ENCODE measurements at places on chromosomes 2 and 18.

DNA sequence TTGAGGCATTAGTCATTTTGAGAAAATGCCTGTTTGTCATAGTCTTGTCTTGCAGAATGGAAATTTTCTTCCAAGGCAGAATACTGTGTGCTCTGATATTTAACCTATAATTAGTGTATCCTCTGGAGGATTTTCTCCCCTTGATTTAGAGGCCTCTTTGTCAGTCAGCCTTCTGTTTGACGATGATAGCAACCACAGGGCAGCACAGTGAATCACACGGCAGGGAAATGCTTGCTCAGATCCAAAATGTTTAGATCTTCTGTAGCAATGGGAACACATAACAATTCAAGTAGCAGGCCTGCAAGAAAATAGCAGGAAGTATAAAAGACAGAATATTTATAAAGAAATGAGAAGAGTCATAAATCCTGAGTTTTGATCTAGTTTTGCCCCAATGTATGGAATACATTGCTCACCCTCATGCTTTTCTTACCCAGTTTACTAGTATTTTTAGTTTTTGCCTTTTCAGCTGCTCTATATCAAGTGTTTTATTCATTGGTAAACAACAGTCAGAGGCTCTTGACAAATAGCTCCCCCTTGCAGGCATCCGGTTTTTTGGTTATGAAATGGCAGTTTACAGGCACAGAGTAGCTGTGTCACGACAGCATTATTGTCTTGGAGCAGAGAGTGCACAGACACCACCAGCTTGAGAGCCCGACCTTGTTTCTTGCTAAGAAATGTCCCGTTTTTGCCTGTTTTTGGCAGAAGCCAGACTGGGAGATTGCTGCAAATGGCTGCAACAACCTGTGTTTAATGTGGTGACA, 185.1 kb downstream of the MYO3B start:
- DNase-seq = no peak

- DNase-seq = no peak
These were observed 146.0 kb upstream of the SOX11 start for GRCh38 chr2:5546181-5546580.

DNA sequence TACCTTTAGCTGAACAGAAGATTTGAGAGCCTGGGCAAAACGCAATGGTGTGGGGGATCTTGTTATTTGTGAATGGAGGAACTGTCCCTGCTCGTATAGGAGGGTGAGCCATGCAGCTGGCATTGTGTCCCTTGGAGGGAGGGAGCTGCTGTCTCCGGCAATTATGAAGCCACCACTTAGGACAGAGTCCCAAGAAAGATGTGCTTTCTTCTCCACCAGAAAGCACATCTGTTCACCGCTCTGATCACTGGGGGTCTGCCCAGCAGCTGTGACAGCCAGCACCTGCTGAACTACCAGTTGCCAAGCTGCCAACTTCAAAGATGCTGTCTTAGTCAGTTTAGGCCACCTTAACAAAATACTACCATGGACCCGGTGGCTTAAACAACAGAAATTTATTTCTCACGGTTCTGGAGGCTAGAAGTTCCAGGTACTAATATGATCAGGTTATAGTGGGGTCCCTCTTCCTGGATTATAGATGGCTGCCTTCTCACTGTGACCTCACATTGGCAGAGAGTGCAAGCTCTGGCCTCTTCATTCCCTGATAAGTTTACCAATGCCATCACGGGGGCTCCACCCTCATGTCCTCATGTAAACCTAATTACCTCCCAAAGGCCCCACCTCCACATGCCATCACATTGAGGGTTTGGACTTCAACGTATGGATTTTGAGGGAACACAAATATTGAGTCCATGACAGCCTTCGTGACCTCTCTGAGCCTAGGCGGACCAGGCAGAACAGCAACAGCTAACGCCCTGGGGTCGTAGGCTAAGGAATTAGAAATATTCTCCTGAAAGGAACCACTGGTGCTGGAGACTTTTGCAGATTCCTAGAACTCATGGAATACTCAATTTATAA, 148.3 kb downstream of the RHBDD1 start:
- DNase-seq = no peak

DNA sequence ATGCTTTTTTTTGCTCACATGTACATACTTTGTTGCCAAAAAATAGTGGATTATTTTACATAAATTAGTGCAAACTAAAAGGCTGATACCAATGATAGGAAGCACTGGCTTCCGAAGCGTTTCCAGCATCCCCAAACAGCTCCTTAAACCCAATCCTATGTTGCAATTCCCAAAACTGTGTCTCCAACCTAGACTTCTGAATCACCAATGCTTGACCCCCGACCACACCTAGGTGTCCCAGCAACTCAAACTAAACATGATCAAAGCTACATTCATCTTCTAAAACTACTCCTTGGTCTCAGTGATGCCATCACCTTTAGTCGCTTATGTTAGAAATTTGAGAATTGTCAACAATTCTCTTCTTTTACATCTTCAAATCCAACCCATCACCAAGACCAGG, 13.4 kb downstream of the ATP8B1 start:
- no peak for DNase-seq

DNA sequence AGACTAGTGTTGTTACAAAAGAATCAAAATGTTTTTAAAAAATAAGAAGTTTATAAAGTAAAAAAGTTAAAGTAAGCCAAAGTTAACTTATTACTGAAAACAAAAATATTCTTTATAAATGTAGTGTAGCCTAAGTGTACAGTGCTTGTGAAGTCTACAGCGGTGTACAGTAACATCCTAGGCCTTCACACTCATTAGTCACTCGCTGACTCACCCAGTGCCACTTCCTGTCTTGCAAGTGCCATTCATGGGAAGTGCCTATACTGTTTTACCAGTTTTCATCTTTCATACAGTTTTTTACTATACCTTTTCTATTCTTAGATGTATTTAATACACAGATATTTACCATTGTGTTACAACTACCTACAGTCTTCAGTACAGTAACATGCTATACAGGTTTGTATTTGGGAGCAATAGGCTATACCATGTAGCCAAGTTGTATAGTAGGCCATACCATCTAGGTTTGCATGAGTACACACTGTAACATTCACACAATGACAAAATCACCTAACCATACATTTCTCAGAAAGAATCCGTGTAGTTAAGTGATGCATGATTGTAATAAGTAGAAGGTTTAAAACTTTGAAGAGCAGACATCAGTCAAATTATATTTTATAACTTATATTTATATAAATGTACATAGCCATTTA, 13.4 kb downstream of the SERPINB7 start:
- no peak for DNase-seq

DNA sequence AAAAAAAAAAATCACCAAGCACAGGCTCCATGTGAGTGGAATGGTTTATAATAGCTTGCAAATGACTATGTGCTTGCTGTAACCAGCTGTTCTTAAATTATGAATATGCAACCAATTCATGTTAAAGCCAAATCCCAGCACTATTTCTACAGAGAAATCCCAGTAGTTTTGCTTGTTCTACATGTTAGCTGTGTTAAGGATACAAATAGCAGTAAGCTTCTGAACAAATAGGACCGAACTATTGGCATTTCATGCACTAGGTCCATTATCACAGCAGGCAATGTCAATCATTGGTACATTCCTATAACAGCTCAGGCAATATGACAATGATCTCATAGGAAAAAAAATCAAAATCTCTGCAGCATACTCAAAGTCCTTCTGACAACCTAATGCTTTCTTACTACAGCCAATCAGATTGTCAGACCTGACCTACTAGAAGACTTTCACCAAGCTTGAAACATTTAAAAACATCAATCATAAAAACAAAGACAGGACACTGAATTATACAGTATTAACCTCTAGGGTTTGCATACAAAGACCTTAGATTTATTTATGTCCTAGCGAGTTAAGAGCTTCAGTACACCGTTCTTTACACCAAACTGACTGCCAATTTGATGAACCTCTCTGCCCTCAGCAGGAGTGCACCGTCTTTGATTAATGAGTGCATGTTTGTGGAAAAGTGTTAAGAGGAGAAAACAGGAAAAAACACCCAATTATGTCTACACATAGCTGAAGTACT, 6.4 kb downstream of the BAZ2B start:
- no peak for DNase-seq

GRCh38 chr18:7152440-7152839, 34.8 kb upstream of the LAMA1 start:
- DNase-seq = no peak

DNA sequence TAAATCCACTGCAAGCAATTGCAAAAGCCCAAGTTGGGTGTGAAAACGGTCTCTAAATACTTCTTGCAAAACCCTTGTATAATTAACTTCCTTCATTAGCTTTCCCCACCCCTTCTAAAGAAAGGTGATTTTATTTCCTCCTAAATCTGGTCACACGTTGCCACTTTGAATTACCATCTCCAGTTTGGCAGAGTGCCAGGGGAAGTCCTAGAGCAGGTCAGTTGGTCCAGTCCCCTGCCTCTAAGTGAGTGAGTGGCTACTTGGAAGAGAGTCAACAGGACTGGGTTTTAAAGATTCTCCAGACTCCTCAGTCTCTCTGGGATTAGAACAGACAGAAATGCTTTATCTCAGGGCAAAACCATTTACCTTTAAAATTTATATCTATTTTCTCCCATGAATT, 18.7 kb upstream of the LYPD6B start:
- DNase-seq = no peak

DNA sequence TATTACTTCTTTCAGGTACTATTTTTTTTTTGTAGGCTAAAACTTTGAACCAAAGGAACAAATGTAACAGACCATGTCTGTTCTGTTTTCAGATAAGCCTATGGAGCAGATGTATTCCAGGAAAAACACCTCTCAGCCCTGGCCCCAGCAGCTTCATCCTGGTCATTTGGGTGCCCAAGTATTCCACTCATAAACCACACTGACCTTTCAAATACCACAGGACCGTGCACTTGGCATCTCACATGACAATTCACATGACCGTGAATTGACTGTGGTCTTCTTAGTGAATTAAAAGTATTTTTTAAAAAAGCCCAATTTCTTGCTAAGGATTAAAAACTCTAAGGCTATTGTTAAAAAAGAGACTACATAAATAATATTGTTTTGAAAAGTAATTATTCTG, 50.2 kb downstream of the SMIM21 start:
- peak; percentile 38 for DNase-seq

GRCh38 chr18:55420665-55421307, 167.2 kb downstream of the TCF4 start:
- DNase-seq = no peak
